HFF-Myc (cell line): ENCODE measurements at places on chromosomes 1 and 21.
A peak's percentile ranks its signal among the peaks of the same experiment; 100 is the strongest.

GRCh38 chr1:31755197-31755611 lies 8.9 kb downstream of the ADGRB2 start:
- DNase-seq: no peak

DNA sequence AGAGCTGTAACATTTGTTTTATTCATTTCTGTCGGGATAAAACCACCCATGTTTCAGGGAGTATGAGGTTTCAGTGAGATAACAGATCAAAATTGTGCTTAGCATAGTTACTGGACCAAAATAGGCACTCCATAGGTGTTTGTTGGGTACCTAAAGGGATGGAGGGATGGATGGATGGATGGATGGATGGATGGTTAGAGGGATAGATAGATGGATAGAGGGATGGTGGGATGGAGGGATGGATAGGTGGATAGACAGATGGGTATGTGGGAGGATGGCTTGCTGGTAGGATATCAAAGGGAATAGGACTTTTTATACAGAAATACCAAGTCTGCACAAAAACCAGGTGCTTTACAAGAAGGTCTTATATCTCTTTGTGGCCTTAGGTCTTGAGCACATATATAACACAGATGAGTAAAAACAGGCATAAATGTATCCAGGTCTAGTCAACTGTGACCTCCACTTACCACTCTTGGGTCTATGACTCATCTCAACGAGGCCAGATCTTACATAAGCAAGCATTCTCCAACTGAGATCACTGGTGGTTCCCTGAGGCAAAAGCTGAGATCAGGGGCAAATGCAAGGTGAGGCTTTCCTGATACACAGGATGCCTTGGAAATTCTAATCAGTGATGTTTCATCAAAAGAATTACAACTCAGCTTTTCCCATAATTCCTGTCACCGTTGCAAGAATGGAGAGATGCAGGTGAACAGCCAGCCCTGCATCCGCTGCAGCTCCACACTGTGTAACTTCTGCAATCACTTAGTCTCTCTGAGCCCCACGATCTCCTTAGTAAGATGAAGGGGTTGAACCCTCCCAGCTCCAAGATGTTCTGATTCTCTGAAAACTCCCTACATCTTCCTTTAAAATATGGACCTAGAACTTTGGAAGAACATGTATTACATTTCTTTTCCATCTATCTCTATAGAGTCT lies 32.0 kb downstream of the PTAFR start:
- no peak for DNase-seq

- DNase-seq: no peak
Observed at GRCh38 chr21:45331531-45332147, 43.9 kb upstream of the POFUT2 start.

DNA sequence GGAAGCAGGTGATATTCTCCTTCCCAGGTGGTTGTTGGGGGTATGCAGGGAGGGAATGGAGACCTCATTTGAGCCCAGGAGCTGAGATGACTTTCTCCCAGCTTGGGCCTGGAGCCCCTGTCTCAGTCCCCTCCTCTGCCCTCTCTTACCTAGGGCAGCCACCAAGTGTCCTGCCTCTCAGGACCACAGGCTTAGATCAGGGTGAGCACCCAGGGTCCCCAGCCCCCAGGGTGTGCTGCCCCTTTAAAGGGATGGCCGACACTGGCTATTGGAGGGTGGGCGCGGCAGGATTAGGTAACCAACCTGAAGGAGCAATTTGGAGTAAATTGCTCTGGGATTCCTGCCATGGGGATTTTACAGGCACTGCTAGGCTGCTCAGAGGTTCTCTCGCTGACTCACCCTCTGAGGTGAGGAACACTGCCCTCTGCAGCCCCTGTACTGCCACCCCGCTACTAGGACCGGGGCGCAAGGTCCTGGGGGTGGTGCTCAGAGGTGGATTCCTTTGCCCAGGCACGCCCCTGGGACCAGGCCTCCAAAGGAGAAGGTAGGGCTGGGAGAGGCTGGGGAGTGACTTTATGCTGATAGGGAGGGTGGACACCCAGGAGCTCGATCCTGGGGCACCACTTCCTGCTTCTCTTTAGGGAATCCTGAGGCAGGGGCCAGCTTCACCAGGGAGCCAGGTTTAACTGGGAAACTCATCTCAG lies 1.5 kb downstream of the RPS6KA1 start:
- DNase-seq: peak; percentile 54

- no peak for DNase-seq
Observed at GRCh38 chr1:199472018-199472417, 555.5 kb upstream of the NR5A2 start.

- no peak for DNase-seq
Observed at GRCh38 chr1:13703558-13704490, 3.8 kb downstream of the PRDM2 start.

DNA sequence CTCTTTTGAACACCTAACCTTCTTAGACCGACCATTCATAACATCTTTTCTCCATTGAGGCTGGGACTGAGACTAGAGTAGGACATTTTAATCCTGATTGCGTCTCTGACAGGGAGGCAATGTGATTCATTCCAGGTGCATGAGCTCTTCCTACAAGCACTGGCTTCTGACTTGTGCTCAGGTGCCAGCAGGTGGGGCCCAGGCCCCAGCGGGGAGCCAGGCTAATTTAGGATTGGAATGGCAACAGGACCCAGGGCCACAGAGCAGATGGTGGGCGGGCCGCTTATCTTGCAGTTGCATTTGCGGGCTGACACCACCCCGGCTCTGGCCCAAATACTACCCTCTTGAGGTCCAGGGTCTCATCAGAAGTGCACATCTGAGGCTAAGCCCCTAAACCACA lies 4.1 kb downstream of the GPA33 start:
- DNase-seq: no peak

DNA sequence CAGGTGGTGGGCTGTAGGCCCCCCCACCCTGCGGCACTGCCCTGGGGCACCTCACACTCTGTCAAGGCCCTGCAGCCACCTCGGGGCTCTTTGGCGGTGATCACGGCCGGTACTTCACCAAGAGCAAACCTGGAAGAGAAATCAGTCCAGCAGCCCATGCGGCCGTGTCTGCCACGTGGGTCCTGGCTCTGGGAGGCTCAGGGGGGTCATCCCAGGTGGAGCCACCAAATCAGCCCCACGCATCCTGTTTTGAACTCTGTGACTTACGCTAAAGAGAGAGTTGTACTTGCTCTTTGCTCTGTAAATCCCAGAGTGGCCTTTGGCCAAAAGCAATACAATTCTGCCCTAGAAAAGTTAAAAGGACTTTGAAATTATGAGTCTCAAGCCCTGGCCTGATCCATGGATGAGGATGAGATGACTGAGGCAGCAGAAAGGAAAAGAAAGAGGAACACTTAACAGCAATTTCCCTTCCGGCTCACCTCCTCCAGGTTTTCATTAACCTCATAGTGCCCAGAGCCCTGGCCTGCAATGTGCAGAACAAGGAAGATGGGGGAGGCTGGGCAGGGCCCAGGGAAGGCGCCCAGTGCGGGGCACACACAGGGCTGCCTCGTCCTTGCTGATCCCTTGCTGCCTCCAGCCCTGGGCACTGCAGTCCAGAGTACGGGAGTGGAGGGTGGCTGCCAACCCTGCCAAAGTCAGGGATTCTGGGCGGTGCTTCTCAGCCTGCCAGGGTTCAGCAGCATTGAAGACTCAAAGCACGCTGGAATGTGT lies 337.0 kb downstream of the MATN1 start:
- no peak for DNase-seq

DNA sequence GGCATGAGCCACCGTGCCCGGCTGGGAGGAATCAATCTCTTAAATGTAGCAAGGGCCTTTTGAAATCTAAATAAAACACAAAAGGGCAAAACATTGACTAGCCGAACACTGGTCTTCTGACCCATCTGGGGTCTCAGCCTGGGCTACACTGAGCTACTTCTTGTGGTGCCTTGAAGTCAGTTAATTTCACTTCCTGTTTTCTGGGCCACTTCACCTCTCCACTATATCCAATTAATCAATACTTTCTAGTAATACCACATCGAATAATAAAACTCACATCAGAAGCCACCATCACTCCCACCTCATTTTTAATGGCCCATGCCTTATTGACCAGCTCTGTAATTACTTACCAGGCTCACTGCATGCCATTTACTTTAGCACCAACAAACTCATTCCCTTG lies 138.0 kb upstream of the SAMSN1 start:
- no peak for DNase-seq

DNA sequence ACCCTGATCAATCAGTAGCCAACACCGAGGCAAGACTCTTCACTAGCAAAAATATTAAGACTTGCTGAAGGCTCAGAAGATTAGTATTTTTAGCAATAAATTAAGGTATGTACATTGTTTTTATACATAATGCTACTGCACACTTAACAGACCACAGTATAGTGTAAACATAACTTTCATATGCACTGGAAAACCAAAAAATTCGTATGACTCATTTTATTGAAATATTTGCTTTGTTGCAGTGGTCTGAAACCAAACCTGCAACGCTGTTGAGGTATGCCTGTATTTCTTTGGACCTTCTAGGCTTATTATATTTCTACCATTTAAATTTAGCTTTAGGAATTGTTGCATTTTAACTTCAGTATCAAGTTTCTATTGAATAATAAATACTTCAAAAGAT lies 65.8 kb upstream of the BCL9 start:
- no peak for DNase-seq

DNA sequence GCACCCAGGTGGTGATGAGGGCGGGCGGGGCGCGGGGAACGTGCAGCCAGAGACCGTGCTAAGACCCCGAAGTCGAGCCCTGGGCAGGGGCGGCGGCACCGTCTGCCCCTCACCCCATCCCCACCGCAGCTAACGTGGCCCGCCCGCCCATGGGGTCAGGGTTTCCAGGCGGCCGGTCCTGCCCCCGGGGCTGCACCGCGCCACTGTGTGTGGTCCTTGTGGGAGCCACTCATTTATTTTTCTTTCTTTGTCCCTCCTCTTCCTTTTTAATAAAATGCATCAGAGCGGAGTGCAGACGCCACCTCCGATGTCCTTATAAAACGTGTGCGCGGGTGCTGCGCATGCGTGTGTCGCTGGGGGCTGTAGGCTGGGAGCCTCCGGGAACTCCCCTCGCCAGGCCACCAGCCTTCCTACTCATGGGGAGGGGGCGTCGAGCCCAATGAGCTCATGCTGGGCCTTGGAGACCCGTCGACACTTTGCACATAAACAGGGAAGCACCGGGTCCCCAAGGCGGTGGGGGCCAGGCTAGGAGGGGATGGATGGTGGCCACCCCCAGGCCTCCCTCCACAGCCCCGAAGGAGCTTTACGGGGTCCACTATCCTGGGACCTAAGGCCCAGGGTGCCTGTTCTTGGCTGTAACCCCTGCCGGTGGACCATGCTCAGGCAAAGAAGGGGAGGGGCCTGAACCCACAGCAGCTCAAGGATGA lies 59.9 kb downstream of the WNT9A start:
- DNase-seq: no peak

GRCh38 chr1:166950156-166950555 lies 25.2 kb downstream of the ILDR2 start:
- DNase-seq: no peak

GRCh38 chr1:158330391-158331105 lies 783 bp downstream of the CD1B start:
- DNase-seq: no peak

GRCh38 chr1:119453021-119453420 lies 38.1 kb downstream of the HSD3B2 start:
- DNase-seq: peak; percentile 25

- DNase-seq: no peak
Observed at GRCh38 chr1:41482001-41482765, 2.3 kb downstream of the EDN2 start.

- DNase-seq: no peak
Observed at GRCh38 chr1:54836594-54836993, 35.5 kb upstream of the TTC22 start.

- no peak for DNase-seq
Observed at GRCh38 chr1:30477588-30477987, 245.8 kb downstream of the MATN1 start.

- DNase-seq: no peak
Observed at GRCh38 chr1:231093156-231093922, 53.3 kb upstream of the FAM89A start.

- peak; percentile 35 for DNase-seq
Observed at GRCh38 chr1:233613252-233614172, at the start of gene KCNK1. TSS of gene KCNK1 (plus strand) at chr1:233614106. CDS start at chr1:233614172, 66 bp downstream.

GRCh38 chr1:163535807-163536206 lies 214.1 kb downstream of the NUF2 start:
- DNase-seq: peak; percentile 54

- no peak for DNase-seq
Observed at GRCh38 chr1:167482184-167482583, 36.1 kb downstream of the CD247 start.

GRCh38 chr1:110254604-110255391 lies 44.7 kb downstream of the KCNC4 start:
- DNase-seq: no peak

GRCh38 chr1:53541761-53542550 lies 82.8 kb downstream of the DMRTB1 start:
- DNase-seq: peak; percentile 78

- DNase-seq: no peak
Observed at GRCh38 chr21:45901061-45901690, 80.4 kb upstream of the COL6A1 start.

DNA sequence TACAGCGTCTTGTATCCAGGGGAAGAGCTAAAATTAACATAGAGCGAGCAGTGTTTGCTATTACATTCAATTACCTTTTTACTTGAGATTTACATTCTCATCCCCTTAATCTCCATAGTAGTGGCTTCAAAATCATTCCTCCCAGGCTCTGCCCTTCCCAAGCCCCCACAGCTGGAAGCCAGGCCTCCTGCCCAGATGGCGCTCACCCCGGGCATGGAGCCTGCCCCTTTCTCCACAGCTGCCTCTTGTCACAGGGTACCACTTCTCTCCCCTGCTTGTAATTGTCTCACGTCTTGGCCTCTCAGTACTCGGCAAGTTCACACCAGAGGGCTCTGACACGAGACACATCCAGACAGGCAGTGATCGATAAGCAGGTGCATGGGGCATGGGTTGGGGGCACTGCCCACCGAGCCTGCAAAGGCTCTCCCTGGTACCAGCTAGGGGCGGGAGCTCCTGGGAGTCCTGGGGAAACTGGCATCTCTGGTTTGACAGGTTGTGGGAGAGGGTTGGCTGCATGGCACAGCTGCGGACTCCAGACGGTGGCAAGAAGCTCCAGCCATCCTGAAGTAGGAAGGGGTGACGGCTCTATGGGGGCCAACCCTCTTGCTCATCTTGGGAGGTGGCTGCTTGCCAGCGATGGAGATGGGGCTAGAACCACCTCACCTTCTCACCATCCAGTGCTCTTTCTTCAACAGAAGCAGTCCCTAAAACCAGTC lies 20.1 kb downstream of the CASZ1 start:
- DNase-seq: no peak

DNA sequence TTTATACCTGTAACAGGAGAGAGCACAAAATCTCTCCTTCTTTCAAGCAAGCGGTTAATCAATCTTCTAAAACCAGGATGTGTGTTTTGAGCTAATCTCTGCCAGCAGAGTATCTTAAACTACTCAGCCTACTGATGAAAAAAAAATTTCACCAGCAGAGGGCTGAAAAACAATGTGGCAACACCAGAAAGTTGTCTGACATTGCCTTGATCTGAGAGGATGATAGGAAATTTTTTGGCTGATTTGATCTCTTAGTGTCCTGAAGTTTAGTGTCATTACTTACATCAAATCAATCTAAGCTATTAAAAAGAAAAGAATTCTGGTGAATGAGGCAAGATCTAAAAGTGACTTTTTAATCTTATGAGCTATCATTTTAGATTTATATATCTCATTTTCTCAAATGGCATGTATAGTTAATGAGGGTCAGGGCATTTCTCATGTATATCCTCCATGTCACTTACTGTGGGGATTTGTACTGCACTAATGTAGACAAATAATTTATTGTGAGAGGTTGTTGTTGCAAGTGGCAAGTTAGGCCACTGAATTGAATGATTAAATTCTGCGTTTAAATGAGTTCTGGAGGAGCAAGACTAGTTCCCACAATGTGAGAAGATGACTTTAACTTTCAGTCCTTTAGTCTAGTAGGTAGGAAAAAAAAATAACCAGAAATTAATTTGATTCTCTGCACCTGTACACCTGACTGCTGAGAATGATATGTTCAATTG lies 10.9 kb downstream of the ADAMTS1 start:
- no peak for DNase-seq
